ENCODE measurements at places on chromosomes 5 and 9.

GRCh38 chr9:81517954-81518353, 171.4 kb downstream of the TLE1 start:
- DNase-seq: no peak

GRCh38 chr9:35385042-35385441, 104.9 kb upstream of the RUSC2 start:
- no peak for DNase-seq

GRCh38 chr9:101587332-101588043, 7.3 kb downstream of the PPP3R2 start:
- DNase-seq: no peak

DNA sequence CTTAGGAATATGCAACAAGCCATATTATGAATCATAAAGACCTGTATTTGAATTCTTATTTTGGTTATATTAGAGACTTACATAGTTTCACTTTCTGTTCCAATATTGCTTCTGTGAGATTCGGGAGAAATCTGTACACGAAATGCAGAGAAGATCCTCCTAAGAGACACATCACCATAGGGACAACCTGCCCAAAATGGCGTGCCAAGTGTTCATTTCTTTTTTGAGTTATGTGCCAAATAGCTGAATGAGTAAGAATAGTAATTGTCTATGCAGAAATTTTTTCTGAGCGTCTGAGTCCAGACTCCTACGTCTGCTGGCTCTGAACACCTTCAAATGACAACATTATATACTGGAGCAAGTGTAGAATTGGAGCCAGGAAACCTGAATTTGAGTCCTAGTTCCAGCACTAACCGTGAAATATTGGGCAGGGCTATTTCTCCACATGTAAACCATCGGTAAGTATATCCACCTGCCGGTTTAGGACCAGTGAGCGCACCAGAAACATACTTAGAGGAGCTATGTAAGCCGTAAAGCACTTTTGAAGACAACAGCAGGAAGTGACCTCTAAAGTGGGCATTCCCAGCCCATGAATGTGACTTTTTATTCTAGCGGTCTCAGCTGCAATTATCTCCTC, 163.9 kb upstream of the DMRT1 start:
- DNase-seq: no peak

- no peak for DNase-seq
Measured at GRCh38 chr9:35112257-35113020, 3.2 kb downstream of the ATOSB start.

DNA sequence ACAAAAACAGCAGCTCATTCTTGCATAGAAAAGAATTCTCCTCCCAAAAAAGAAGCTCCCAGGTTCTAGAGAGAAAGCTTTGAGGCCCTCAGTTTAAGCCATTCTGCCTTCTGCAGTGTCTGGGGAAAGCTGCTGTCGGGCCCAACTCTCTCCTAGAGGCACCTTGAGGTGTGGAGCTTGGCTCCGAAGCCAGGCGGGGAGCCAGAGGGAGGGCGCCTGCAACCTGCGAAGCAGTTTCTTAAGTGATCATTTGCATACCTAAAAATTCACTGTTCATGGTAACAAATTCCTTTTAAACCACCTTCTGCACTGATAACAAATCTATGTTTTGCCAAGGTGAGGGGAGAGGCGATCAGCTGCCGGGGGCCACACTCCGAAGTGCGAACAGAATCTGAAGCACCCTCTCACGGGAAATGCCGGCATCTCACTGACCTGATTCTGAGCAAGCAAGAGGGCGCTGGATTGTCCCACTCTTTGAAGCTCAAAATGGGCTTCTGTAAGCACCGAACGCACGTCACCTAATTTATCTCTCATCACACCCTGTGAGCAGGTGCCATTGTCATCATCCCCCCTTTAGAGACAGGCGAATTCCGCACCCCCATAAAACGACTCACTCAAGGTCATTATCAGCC, 86.1 kb downstream of the GTF3C4 start:
- no peak for DNase-seq

DNA sequence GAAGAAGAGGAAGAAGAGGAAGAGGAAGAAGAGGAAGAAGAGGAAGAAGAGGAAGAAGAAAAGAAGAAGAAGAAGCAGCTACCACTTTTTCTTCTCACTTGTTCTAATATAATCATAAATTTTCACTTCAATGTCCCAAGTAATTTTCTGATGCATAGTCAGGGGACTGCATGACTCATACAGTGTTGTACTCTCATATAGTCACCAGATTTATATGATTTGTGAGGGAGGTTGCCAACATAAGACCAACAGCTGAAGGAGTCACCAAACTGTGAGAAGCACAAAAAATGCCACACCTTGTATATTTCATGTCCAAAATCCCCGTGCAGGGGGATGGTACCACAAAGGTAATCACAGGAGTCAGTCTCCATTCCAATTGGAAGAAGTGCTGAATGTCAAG, 32.7 kb upstream of the DMRTA1 start:
- no peak for DNase-seq

GRCh38 chr5:25544652-25545249, 900.0 kb upstream of the CDH10 start:
- DNase-seq: peak; percentile 12

GRCh38 chr9:130200038-130200849, 28.0 kb downstream of the NCS1 start:
- DNase-seq: no peak

DNA sequence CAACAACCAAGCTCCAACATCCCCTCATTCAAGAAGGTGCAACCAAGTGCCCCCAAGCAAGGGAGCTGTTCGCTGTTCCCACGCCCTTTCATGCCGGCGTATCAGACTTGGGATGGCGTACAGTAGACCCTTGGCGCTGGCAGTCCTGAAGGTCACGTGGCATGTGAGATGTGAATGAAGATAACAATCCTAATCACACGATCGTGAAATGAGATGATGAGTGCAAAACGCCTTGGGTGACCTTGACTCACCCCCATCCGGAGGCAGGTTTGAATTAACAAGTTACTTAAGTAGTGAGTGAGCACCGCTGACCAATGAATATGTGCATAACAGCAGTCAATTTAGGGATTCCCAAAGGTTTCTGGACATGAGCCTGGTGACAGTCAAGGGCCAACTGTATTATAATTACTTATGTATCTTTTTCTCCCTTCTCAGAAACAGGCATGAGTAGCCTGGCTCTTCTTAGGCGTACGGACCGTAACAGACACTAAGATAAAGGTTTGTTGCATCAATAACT, 150.2 kb downstream of the TTLL11 start:
- no peak for DNase-seq

- DNase-seq: no peak
Measured at GRCh38 chr9:129231022-129231739, 53.1 kb upstream of the IER5L start.

DNA sequence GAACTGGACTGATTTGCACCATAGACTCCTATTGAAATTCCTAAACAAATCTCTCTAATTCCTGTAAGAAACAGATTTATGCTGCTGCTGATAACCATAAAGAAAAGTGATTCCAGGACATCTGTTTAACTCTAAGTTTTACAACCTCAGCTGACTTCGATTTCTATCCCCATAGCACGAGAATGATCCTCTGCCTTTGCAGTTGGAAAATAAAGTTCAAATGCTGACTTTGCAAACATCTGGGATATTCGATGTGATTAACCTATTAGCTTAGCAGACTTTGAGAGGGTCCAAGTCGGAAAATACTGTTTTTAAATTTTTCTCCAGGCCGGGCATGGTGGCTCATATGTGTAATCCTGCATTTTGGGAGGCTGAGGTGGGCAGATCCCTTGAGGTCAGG, 247.3 kb downstream of the PSAT1 start:
- no peak for DNase-seq

DNA sequence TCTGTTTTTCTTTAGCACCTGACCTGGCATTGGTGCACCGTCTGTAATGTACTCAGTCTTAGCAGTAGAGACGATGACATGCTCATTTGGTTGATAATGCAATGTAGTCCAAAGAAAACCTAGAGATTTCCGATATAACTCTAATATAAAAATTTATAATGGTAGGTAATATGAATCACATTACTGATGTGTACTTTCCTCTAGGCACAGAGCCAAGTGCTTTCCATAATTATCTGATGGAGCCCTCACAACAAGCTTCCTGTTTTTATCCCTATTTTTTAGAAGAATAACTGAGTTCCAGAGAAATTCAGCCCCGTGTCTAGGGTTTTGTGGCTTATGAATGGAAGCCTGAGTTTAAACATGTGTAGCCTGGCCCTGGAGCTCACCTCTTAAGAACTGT, 53.7 kb downstream of the KDM4C start:
- peak; percentile 22 for DNase-seq

DNA sequence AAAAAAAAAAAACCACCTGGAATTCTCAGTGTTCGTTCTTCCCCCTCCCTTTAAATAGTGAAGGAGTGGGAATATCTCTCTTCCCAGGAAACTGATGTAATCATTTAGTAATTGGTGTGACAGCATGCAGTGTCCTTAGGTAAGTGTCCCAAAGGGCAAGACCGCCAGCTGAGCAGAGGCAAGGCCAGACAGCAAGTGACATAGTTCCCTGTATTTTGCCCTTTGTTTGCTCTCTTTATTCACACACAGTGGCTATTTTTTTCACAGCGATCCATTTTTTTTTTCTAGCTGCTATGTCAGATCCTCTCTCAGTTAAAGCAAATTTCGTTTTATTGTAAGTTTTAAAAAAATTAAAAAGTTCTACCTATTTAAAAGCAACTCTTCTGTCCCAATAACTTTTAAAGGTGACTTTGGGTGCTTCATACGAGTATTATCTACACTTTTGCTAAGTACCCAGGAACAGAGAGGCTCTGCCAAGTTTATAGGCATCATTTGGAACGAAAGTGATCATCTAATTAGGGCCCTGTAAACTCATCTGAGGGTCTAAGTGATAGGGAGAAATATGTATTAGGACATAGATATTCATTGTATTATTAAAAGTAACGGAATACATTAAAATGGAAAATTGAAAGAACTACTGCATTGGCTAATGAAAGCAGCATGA, 98.2 kb upstream of the ALDH1A1 start:
- no peak for DNase-seq

- no peak for DNase-seq
Measured at GRCh38 chr9:120539951-120540350, 40.0 kb downstream of the CDK5RAP2 start.

DNA sequence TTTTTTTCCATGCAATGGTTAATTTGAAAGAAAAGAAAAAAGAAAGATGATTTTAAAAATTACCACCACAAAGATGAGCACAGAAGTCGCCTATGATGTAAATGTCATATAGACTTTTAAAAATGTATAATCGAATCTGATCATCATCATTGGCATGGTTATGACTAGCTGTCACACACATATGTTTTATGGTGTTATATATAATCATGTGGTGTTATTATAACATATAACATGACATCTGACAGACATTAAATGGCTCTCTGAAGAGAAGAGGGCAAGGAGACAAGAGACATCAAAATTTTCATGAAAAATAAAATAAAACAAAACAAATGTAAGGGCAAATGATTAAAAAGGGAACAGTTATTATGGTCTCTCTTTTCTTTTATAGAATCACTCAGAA, 217.5 kb downstream of the TMEM161B start:
- DNase-seq: no peak

- no peak for DNase-seq
Measured at GRCh38 chr5:10489810-10490426, 48.2 kb downstream of the ROPN1L start.

DNA sequence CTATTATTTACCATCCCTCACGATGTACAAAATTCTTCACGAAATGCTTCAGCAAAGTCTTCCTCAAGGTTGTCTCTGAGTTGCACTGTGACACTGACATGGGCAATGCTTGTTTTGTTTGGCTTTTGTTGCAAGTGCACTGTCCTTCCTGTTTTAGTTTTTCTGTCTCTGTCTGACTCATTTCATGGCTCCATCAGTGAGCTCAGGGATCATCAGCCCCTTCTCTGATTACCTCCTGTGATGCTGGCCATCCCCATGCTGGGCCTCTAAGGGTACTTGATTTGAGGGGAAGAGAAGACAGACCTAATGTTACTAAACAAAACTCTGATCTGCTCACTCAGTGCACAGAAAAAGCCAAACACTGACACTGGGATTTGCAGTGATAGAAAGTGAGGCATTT, 37.6 kb upstream of the STX17 start:
- DNase-seq: no peak

DNA sequence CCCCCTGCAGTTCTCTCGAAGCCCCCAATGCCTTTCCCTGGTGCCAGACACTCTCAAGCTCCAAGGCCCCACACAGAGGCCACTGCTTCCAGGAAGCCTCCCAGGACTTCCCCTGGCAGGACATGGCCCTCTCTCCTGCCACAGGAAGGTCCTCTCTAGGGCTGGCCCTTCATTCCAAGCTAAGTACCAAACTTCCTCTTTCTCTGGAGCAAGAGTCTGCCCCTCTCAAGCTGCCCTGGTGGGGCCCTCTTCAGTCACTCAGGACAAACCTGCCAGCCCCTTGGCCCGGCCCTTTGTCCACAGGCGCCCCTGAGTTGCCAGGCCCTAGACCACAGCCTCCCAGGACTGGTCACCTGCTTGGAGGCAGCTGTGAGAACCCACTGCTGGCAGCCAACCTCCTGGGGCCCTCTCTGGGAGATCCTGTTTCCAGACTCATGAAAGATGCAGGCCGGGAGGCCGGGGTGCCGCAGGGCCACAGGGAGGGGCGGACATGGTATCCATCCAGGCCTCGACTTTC, 6.6 kb downstream of the NINJ1 start:
- DNase-seq: no peak

- DNase-seq: no peak
Measured at GRCh38 chr5:107329850-107330249, 340.9 kb downstream of the EFNA5 start.

GRCh38 chr9:117682955-117683710, 21.1 kb upstream of the TLR4 start:
- no peak for DNase-seq

Measured in NCI-H526 (cell line).